GM04503 (cell line): ENCODE measurements at places on chromosomes 7 and 10.

- no peak for DNase-seq
These were observed 29.4 kb upstream of the TNRC18 start for GRCh38 chr7:5452937-5453540.

DNA sequence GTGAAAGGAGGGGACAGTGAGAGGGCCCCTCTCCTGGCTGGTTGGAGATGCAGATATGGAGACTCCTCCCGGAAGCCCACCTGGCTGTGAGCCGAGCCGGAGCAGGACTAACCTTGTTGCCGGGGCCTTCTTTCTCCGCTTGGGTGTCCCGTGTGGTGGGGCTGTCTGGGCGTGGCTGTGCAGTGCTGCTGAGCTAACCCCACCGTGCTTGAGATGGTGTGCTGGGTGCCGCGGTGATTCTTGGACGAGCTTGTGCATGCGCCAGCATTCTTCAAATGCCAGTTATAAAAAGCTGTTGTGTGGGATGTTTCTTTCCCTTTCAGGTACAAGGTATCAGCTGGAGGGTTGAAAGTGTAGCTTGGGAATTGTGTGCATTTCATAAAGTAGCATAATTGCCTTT lies 48.8 kb downstream of the DAGLB start:
- DNase-seq, result no peak

- DNase-seq, result no peak
These were observed 343.7 kb downstream of the ELMO1 start for GRCh38 chr7:37104822-37105518.

GRCh38 chr10:89138755-89139490 lies 68.2 kb downstream of the CH25H start:
- DNase-seq, result no peak

DNA sequence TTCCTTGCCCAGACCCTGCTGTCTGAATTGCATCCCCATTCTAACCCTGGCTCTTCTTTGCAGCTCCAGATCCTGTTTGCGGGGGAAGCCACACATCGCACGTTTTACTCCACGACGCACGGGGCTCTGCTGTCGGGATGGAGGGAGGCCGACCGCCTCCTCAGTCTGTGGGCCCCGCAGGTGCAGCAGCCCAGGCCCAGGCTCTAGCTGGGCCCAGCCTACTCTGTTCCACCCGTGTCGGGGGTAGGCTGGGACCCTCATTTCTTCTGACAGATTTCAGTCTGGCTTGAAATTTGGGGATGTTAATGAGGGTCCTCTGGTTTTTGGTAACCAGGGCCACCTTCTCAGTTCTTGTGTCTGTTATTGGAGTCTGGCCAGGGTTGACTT lies 2.7 kb upstream of the MTG1 start:
- DNase-seq, result no peak

DNA sequence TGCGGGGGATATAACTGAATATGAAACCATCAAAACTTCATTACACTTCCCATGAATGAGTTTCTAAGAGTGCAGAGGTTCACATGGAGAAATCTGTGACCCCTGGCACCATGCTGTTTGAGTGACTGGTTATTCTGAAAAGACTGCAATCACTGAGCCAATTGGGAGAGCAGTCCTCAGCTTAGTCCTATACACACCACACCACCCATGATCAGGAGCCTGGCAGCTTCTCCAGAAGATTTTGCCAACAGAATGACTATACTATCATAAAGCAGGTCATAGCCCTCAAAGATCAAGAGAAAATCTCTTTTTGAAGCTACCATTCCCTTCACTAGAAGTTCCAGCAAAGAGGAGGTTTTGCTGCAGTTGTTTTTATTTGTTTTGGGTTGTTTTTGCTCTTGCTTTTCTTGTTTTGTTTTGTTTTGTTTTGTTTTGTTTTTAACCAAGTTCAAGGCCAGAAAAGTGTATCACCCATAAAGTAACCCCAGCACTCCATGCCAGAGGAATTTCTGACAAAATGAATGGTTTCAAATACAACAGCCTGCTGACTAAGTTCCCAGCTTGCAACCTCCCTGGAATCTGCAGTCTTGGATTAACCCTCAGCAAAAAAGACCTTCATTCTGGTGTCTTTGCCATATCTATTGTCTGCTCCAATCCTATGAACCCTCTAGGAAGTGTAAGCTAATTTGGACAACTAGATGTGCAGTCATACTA lies 19.7 kb upstream of the HGF start:
- DNase-seq, result peak; percentile 16

GRCh38 chr10:108582387-108582786 lies 1340.9 kb downstream of the XPNPEP1 start:
- no peak for DNase-seq

GRCh38 chr7:150383710-150384397 lies 4.7 kb downstream of the ZNF775 start:
- no peak for DNase-seq

- DNase-seq, result no peak
These were observed 659 bp downstream of the OPTN start for GRCh38 chr10:13100349-13101294.
